Stimulated activated CD8-positive, alpha-beta memory T cell treated with anti-CD3 and anti-CD28 coated beads, Interleukin-15, amount 100 ng/mL, for 24 hours (primary cell): ENCODE measurements at places on chromosomes 12 and 14.

DNA sequence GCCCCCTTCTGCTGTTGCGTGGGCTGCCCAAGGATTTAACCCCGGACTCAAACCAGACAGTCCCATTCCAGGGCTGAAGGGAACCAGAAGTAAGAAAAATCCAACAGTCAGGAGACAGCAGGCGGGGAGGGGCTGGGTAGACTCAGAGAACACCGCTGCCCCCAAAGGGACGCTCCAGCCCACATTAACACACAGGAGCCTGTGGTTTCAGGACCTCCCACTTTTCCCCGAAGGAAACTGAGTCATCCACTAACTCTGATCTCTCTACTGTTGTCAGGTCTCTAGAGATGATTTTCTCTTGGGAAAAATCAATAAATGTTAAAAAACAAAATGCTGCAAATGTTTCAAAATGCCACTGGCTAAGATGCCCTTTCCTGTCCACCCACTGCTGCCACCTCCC is 41.6 kb downstream of the FBXO21 start:
- DNase-seq = no peak

DNA sequence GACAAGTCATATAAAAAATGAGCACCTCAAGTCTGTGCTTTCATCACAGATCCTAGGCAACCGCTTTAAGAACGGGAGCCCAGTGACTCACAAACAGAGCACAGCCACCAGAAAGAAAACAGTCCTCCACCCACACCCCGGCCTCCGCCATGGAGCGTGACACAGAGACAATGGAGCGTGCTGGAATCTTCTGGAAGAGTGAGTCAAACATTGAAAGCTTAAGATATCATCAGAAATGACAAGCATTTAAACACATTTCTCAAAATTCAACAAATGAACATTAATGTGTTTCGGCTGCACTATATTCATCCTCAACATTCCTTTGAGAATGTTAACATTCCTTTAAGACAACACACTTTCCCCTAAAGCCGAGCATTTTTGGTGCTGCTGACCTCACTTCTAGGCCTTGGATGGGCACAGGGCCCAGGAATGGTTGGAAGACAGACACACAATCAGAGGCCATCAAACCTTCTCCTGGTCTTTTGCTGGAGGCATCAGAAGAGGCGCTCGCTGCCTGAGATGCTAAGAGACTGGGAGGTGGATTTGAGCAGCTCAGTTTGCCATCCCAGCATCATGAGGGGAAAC is 23.6 kb upstream of the TMEM132D start:
- DNase-seq = no peak

GRCh38 chr14:55136885-55137786 is 8.1 kb downstream of the LGALS3 start:
- no peak for DNase-seq

DNA sequence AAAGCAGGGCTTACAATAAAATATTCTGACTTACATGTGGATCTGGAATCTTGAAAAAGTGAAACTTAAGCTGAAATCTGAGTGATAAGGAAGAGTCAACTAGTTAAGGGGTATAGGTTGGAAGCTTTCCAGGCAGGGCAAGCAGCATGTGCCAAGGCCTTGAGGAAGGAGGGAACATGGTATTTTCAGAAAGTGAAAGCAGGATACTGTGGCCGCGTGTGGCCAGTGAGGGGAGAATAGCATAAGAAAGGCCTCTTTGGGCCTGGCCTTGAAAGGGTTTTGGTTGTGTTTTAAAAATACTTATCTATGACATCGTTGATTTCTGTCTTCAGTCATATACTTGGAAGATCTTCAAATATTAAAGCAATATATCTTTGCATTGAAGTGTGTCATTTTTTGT is 213.4 kb downstream of the AKAP6 start:
- no peak for DNase-seq

DNA sequence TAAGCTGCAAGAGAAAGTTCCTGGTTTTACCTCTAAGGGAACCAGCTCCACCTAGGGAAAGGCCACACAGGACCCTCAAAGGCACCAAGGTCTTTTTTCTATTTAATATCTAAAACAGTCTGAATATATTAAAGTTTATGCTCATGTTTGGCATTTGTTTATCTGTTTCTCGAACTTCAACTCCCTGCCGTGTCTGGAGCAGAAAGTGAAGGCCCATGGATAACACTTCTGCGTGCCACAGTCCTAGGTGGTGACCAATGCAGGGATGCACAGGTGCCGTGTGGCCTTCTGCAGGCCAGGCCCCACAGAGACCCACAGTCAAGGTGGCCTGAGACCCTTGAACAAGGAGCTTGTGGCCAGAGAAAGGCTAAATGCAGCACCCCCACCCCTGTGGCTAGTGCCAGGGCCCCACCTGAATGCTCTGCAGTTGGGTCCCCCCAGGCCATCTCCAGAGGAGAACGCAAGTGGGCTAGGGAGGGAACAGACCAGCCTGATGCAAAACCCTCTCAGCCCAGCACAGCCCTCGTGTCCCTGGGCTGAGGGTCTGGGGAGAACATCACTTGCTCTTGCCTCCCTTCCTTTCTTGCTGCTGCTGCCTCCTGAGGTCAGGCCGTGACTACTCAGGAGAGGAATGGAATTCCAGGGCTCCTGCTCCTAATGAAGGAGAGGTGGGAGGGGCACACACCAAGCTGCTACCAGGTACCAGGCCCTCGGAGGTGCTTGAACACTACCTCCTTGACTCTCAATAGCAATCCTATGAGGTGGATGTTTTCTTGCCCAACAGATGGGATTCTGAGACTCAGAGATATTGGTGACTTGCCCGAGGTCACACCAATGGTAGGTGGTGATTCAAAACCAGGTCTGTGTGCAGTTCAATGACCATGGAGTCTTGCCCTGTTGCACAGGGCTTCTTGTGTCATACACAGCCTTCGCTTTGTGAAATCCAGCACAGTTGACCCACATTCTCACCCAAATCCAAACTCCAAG is 45.4 kb downstream of the PSMA6 start:
- DNase-seq = no peak

GRCh38 chr12:117377758-117378157 is 16.3 kb upstream of the NOS1 start:
- no peak for DNase-seq

DNA sequence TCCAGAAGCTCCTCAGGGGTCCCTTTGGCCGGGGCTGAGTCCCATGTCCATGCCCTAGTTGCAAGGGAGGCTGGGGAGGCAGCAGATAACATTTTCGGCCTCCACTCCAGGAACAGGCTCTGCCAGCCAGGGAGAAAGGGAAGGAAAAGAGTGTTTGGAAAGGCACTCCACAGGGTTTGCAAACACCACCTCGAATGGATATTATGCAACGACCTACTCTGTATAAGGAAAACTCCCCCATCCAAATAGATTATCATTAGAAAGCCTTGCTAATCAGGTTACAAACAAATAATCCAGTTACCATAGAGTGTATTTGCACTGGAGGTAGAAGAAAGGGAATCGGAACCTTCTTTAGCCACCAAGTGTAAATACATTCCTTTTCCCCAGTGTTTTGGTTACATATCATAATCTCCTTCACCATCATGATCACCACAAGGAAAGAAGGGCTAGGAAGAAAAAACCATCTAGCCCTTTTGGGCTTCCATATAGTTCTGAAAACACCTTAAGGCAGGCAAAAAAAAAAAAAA is 40.4 kb downstream of the TMCC3 start:
- no peak for DNase-seq

GRCh38 chr12:94513527-94513926 is 53.9 kb upstream of the CEP83 start:
- DNase-seq = no peak

DNA sequence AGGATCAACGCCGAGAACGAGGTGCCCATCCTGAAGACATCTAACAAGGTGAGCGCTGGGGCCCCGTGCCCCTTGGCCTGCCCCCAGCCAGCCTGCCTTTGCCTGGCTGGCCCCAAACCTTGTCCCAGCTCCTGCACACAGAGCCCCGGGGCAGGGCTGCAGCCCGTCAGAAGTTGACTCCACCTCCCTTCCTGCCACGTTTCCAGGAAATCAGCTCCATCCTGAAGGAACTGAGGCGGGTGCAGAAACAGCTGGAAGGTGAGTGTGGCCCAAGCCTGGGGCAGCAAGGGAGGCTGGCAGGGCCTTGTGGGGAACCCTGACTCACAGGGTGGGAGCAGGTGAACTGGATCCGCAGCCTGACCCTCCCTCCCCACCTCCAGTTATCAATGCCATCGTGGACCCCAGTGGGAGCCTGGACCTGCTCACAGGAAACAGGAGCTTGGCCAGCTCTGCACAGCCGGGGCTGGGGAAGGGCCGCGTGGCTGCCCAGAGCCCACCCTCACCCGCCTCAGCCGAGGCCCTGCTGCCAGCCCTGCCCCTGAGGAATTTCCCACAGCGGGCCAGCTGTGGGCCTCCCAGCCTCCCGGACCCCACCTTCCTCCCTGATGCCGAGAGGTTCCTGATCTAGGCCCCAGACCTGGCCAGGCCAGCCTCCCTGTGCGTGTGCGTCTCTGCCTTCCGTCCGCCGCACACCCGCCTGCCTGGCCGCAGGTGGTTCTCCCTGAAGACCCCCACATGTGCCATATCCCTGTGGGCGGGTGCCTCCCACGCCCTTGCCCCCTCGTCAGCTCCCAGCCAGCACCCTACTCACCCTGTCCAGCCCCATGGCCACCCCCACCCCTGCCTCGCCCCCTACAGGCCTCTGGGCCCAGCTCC is 29.5 kb downstream of the CEP170B start:
- no peak for DNase-seq

GRCh38 chr12:19217446-19217845 is 87.9 kb downstream of the PLEKHA5 start:
- DNase-seq = no peak

DNA sequence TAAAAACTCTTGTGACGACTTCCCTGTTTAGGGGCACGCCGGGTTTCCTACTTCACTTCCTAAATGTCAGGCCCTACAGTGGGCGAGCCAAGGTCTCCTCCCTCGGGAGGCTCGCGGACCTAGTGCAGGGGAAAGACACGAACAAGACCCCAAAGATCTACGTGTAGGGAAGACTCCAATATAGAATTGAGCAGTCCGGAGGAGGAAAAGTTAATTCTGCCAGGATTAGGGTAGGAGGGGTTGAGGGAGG is 564 bp downstream of the ATXN3 start:
- DNase-seq = no peak

DNA sequence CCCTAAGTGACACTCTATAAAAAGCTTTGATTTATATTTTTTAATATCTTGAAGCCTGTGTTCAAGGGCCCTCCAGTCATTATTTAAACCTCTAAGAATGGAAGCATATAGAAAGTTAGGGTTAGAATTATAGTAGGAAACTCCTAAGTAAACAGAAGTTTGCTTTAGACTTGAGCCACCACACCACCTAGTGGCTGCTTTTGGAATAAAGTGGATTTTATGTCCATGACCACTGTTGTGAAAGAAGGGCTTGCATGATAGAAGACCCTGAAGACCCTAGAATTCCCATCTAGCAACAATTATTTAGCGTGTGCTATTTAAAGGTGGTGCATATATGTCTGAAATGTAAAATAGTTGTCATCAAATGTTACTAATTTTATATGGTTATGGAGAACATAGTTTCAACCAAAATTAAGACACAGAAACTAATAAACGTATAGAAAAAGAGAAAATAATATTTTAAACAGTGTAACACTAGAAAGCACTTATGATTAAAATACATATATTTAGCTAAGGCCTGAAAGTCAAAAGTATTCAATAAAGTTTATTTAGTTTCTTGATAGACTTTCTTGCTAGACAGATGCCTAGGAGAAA is 21.3 kb downstream of the LRRIQ1 start:
- no peak for DNase-seq

DNA sequence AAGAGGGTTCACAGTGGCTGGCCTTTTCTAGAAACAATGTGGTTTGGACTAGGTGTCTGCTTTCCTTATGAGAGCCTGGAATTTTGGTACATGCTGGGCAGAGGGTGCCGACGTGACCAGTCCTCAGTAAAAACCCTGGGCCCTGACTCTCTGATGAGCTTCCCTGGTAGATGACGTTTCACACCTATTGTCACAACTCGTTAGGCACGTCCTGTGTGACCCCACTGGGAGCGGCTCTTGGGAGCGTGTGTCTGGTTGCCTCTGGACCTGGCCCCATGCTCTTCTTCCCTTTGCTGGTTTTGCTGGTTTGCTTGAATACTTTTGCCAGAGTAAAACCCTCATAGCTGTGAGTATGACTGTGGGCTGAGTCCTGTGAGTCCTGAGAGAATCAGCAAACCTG is 136.9 kb downstream of the RIMBP2 start:
- no peak for DNase-seq

DNA sequence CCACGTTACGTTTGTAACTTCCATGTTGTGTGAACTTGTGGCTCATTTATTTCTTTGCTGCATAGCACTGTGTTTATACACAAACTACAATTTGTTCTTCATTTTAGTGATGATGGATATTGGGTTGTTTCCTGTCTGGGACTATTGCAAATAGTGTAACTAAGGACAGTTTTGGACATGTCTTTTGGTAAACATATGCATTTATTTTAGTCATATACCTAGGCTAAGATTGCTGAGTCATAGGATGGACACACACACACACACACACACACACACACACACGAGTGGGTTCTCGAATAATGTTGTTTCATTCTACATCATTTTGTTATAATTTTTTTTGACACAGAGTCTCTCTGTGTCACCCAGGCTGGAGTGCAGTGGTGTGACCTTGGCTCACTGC is 123.5 kb upstream of the CAND1 start:
- DNase-seq = no peak

DNA sequence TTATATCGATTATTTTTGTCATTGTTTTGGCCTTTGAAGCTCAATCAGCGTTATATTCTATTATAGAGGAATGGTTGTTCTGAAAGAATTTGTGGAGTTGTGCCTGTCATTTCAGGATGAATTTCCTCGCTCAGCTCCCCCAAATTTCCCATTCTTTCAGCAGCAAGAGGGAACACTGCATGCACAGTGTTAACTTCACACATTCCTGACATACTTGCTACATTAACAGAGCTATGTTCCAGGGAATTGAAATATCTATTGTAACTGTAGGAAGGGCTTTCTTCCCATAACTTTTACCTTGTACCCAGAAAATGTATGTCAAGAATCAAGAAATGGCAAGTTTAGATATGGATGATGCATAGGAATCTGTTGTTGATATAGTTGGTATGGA is 379.0 kb downstream of the LRIG3 start:
- no peak for DNase-seq

- DNase-seq = no peak
Observed at GRCh38 chr12:115798309-115798917, 479.1 kb downstream of the MED13L start.

GRCh38 chr14:71474301-71475265 is 457.6 kb upstream of the RGS6 start:
- DNase-seq = no peak

GRCh38 chr14:47541662-47542061 is 133.7 kb downstream of the MDGA2 start:
- DNase-seq = no peak

DNA sequence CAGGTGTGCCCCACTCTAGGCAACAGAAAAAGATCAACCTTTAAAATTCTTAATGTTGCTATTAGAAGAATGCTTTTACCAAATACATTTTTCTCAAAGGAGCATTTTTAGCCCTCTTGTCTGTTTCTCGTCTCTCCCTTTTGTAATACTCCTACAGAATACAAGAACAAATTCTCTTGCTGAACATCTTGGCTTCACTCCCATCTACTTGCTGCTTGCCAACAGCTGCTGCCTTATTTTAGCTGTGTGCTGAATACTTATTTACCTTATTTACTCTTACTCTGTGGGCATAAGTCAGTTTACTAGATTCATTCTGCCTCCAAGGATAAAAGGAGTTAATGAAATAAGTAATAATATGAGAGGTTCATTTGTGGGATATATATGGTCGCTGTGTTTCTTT is 70.8 kb downstream of the POLR3B start:
- DNase-seq = no peak

- no peak for DNase-seq
Observed at GRCh38 chr12:130924966-130925665, 28.6 kb upstream of the ADGRD1 start.

GRCh38 chr14:39025810-39026627 is 77.0 kb downstream of the SEC23A start:
- DNase-seq = no peak
